Mucosa of descending colon (tissue), 3 donors: ENCODE measurements at places on chromosomes 3 and 15. TPM values are rescaled to one million over a fixed set of nuclear protein-coding genes. Genes with fewer than 3 reads are reported as not detected.

The SNAPC5 gene
- 21.1 TPM for total RNA-seq

The IQCH gene
- 2.2 TPM for total RNA-seq

The CNTN4 gene
- 13.4 TPM for total RNA-seq

The SLC24A5 gene
- not detected for total RNA-seq

The CPN2 gene
- total RNA-seq: not detected

The VPS13C gene
- total RNA-seq: 51.0 TPM

The PSMA4 gene
- total RNA-seq: 108 TPM

The PIK3R4 gene
- total RNA-seq: 27.5 TPM

The CTXND1 gene
- total RNA-seq: 0.09 TPM

The CFAP100 gene
- not detected for total RNA-seq

The ADGRG7 gene
- total RNA-seq: 13.9 TPM

The IL16 gene
- total RNA-seq: 9.5 TPM

The GABRB3 gene
- total RNA-seq: 3.1 TPM

The WNT5A gene
- 5.2 TPM for total RNA-seq

The KBTBD13 gene
- total RNA-seq: 0.09 TPM

The STAC gene
- total RNA-seq: 0.43 TPM

The GPR171 gene
- 1.4 TPM for total RNA-seq

The SAMD7 gene
- total RNA-seq: not detected

The CLEC3B gene
- total RNA-seq: 14.7 TPM

The XCR1 gene
- total RNA-seq: 0.29 TPM

The ASB14 gene
- not detected for total RNA-seq

The HEMK1 gene
- total RNA-seq: 19.7 TPM

The UPK1B gene
- total RNA-seq: not detected

The SCN11A gene
- total RNA-seq: 0.27 TPM

The TM4SF18 gene
- total RNA-seq: 2.2 TPM

The SOX2 gene
- total RNA-seq: 5.7 TPM

The SI gene
- 58.6 TPM for total RNA-seq

The SLC22A13 gene
- total RNA-seq: 0.70 TPM

The RTP1 gene
- total RNA-seq: not detected

The FOXB1 gene
- not detected for total RNA-seq

The CIB2 gene
- total RNA-seq: 10.9 TPM

The CFAP20DC gene
- total RNA-seq: 0.49 TPM

The FBN1 gene
- total RNA-seq: 35.9 TPM

The FRMD5 gene
- total RNA-seq: 1.9 TPM

The TM6SF1 gene
- 4.9 TPM for total RNA-seq

The MESP2 gene
- total RNA-seq: 4.7 TPM

The TRH gene
- total RNA-seq: not detected

The RYK gene
- total RNA-seq: 43.7 TPM

The ST8SIA2 gene
- total RNA-seq: 0.43 TPM

The SLC6A20 gene
- 1.2 TPM for total RNA-seq

The SLC28A1 gene
- total RNA-seq: not detected

The NEO1 gene
- total RNA-seq: 106 TPM

The MAGI1 gene
- 59.6 TPM for total RNA-seq

The ACKR2 gene
- total RNA-seq: 10.4 TPM

The RBP2 gene
- total RNA-seq: 1.5 TPM
